ENCODE measurements at places on chromosomes 7 and 10. TPM values are rescaled to one million over a fixed set of nuclear protein-coding genes. Genes with fewer than 3 reads are reported as not detected.

CYP2C19 gene
- total RNA-seq, result not detected

CXCL12 gene
- total RNA-seq, result not detected

GRM3 gene
- not detected for total RNA-seq

YAE1 gene
- 38.6 TPM for total RNA-seq

PIP gene
- total RNA-seq, result not detected

DLX6 gene
- 3.4 TPM for total RNA-seq

PTPN12 gene
- total RNA-seq, result 37.5 TPM

VIPR2 gene
- total RNA-seq, result 10.2 TPM

HOXA11 gene
- total RNA-seq, result 5.8 TPM

AMPH gene
- 0.03 TPM for total RNA-seq

SPDYE6 gene
- not detected for total RNA-seq

SH2B2 gene
- 13.4 TPM for total RNA-seq

ELMO1 gene
- 55.4 TPM for total RNA-seq

CTBP2 gene
- total RNA-seq, result 69.0 TPM

SLC29A3 gene
- 1.8 TPM for total RNA-seq

All from SJCRH30 (cell line).